ENCODE measurements at places on chromosomes 2 and 18.

GRCh38 chr2:241855245-241855887, 3.3 kb downstream of the PDCD1 start:
- DNase-seq, result no peak
- no peaks in the 10 kb centered on the region for H3K36me3 ChIP-seq
- H3K4me3 ChIP-seq, result no peak overlapping the region
- no peaks in the 10 kb centered on the region for H3K27me3 ChIP-seq

DNA sequence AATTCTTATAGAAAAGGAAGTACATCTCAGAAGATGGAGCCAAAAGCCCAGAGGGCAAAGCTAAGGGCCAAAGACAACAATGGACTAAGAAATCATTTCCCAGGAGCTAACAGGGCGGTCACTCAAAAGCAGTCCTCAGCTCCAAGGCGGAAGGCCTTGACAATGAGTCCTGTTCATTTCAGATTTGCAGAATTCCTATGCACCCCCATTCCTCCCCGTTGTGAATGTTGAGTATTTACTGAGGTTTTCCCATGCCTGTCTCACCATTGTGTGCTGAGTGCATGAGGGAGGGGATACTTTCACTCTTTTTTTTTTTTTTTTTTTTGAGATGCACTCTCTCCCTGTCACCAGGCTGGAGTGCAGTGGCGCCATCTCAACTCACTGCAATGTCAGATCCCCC, 18.8 kb upstream of the DTNB start:
- H3K4me1 ChIP-seq, result peaks cover 5% of the 10 kb centered on the region
- H3K27ac ChIP-seq, result no peak overlapping the region
- no peak overlapping the region for H3K4me3 ChIP-seq
- no peaks in the 10 kb centered on the region for H3K27me3 ChIP-seq
- no peaks in the 10 kb centered on the region for H3K36me3 ChIP-seq

- H3K27me3 ChIP-seq, result no peaks in the 10 kb centered on the region
- H3K27ac ChIP-seq, result no peak overlapping the region
- no peak for DNase-seq
- H3K36me3 ChIP-seq, result no peaks in the 10 kb centered on the region
- H3K4me1 ChIP-seq, result no peaks in the 10 kb centered on the region
- no peak overlapping the region for H3K4me3 ChIP-seq
These were observed 20.2 kb downstream of the ZNF516 start for GRCh38 chr18:76474824-76475223.

- H3K4me3 ChIP-seq, result no peak overlapping the region
- DNase-seq, result no peak
- H3K27ac ChIP-seq, result no peak overlapping the region
- H3K27me3 ChIP-seq, result no peaks in the 10 kb centered on the region
- H3K36me3 ChIP-seq, result no peaks in the 10 kb centered on the region
These were observed 438.1 kb upstream of the FAM98A start for GRCh38 chr2:34037157-34037556.

DNA sequence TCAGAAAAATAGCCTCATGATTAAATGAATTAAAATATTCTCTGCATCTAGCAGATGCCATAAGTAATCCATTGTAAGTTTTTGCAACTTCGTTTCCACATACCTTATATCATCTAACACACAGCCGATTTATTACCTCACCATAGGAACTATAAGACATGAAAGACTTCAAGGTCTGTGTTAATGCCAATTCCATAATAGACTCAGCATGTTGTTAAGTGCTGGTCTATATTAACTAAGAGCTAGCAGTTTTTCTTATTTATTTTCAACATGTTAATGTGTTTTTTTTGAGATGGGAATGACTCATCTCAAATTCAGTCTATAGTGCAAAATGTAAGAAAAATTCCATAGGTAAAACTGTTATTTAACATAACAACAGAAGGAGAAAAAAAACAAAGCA, 243.9 kb upstream of the GULP1 start:
- H3K36me3 ChIP-seq, result no peaks in the 10 kb centered on the region
- DNase-seq, result no peak
- no peak overlapping the region for H3K4me3 ChIP-seq
- no peaks in the 10 kb centered on the region for H3K27me3 ChIP-seq

Data from tibial nerve (tissue), 4 donors.